ENCODE measurements at places on chromosomes 13 and 19.

DNA sequence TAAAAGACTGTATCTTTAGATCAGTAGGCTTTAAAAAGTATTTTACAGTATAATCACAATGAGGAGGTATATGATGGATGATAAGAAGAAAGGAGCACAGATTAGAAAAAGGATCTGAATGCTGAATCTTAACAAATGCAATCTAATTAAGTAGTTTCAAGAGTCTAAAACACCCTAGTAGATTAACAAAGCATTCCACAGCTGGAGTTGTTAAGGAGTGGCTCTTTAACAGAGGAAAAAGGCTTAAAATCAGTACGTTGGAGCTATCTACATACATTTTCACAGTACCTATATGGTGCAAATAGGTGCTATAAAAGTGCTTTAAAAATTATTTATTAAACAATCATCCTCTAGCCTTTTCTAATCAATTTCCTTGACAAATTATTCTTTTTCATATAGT lies 34.5 kb downstream of the TSC22D1 start:
- no peak for DNase-seq

DNA sequence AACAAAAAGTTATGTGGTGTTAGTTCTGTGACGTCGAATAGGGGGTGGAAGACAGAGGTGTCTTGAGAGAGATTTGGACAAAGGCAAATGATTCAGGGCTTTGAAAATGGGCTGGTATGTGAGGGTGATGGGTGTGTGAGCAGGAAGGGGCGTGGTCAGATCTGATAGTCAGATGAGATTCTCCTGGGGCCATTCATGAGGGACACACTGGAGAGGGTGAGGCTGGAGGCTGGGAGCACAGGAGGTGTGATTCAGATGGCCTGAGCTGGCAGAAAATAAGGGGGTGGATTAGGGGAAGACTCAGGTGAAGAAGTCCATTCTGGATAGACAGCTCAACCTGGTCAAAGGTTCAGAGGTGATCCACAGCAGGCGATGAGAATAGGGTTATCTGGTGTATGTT lies 28.0 kb downstream of the CYP4F22 start:
- no peak for DNase-seq

GRCh38 chr13:76921516-76921915 lies 26.8 kb upstream of the ACOD1 start:
- DNase-seq: no peak

DNA sequence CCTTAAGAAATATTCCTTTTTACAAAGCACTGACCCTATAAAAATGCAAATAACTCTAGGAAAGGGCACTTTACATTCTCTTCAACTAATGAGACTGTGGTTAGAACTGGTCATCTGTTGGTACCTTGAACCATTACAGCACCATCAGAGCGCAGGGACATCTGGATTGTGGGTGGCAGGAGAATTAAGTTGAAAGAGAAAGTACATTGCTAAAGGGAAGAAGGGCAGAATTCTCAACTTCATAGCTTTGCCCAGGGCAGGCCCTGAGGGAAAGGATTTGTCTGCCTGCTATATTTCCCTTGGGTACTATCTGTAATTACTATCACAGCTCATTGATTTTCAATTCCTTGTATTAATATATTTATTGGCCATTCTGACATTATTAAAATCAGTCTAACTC lies 196.8 kb downstream of the KLF12 start:
- DNase-seq: no peak

GRCh38 chr13:51501592-51502152 lies 48.8 kb upstream of the INTS6 start:
- DNase-seq: no peak

GRCh38 chr19:14544977-14545715 lies 15.8 kb downstream of the TECR start:
- no peak for DNase-seq

Measured in renal cortex interstitium (tissue), 15 donors.